ENCODE measurements at places on chromosomes 4 and X.

DNA sequence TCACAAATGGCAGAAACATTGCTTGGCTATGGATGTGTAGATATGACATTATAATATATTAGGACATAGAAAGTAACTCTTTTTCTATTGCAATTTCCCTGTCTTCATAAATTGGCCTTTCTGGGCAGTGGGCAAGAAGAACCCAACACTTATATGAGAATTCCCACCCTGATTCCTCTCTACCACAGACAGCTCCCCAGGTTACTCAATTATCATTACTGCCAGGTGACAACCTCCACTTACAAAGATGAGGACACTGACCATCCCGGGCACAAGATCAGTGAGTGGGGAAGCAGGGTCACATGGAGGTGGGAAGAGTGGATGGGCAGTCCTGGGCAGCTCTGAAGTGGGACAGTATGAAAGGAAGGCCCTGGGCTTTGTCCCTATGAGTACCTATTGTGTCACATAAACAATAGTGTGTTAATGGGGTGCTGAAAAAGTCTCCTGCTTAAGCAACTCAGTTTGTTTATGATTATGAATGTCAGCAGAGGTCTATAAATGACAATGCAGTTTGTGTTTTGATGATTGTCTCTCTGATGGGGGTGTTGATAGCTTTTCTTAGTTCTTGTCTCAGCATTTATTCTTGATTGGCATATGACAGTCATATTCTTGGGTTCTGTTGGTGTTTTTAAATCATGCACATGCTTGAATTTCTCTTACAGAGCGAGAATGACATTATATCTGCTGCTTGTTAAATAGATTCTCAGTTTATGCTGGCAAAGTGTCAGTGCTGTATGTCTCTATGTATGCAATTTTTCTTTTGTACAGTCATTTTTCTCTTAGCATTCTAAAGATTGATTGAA lies 99.9 kb downstream of the SLIT2 start:
- no peak for DNase-seq

- DNase-seq, result no peak
Observed at GRCh38 chr4:72215198-72215597, 183.4 kb downstream of the NPFFR2 start.

- no peak for DNase-seq
Observed at GRCh38 chr4:82754513-82755165, 44.0 kb downstream of the SCD5 start.

DNA sequence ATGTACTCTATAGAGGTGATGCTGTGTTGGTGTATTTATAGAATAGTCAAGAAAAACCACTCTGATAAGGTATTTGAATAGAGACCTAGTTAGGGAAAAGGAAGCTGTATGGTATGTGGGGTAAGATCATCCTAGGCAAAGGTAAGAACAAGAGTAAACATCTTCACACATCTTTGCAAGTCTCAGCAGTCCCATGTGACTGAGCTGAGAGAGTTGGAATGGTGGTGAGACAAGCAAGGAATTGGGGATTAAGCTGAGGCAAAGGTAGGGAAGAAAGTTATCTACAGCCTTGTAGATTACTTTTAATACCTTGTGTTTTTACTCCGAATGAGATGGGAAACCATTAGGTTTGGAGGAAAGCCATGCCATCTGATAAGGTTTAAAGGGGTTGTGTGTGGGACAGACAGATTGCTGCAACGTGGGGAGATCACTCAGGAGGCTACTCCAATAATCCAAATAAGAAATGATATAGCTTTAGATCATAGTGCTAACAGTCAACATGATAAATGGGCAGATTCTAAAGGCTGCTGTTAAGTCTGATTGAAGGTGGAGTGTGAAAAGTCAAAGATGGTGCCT lies 31.7 kb upstream of the MANBA start:
- no peak for DNase-seq

- no peak for DNase-seq
Observed at GRCh38 chr4:100083289-100083688, 107.0 kb downstream of the DDIT4L start.

- no peak for DNase-seq
Observed at GRCh38 chr4:41573502-41574001, 35.6 kb downstream of the LIMCH1 start.

DNA sequence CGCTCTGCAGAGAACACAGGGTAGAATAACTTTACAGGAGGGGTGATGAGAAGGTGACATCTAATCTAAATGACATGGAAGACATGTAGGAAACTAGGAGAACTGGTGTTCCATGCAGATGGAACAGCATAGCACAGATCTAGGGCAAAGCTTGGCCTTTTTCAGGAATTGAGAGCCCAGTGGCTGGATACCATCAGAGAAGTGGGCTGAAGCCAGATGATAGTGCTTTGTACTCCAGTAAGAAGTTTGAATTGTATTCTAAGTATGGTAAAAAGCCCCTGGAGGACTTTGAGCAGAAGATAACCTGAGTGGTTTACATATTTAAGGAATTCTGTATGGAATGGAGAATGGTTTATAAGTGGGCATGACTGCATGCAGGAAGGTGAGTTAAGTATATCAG lies 32.8 kb downstream of the ENOPH1 start:
- DNase-seq, result no peak

GRCh38 chr4:95548738-95549245 lies at the start of gene UNC5C:
Gene UNC5C (minus strand): TSS chr4:95548973.
- no peak for DNase-seq

DNA sequence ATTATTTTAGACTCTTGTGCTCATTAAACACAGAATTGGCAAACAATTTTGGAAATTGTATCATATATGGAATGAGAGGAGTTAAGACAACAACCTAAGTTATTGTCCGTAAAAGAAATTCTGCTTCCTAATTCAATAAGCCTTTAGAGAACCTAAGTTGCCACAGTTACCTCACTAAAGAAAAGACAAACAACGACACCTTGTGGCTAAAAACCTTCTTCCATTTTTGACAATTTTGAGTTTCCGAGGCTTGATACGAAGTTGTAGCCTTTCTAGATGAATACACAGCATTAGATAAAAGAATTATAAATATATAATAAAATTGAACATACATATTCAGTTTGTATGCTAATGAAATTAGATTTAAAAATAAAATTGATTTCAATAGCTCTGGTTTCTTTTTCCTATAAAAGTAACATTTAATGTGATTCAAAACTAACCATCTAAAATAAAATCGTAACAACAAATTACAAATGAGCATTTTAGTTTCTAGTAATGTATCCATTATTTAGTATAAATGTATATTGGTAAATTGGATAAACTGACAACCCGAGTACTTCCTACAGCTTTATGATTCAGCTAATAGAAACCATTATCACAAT lies 275.1 kb downstream of the GPM6A start:
- no peak for DNase-seq

DNA sequence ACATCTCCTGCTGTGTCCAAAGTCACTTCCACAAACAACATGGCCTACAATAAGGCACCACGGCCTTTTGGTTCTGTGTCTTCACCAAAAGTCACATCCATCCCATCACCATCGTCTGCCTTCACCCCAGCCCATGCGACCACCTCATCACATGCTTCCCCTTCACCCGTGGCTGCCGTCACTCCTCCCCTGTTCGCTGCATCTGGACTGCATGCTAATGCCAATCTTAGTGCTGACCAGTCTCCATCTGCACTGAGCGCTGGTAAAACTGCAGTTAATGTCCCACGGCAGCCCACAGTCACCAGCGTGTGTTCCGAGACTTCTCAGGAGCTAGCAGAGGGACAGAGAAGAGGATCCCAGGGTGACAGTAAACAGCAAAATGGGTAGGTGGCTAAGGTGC lies 123.9 kb downstream of the PDLIM5 start:
- DNase-seq, result no peak

DNA sequence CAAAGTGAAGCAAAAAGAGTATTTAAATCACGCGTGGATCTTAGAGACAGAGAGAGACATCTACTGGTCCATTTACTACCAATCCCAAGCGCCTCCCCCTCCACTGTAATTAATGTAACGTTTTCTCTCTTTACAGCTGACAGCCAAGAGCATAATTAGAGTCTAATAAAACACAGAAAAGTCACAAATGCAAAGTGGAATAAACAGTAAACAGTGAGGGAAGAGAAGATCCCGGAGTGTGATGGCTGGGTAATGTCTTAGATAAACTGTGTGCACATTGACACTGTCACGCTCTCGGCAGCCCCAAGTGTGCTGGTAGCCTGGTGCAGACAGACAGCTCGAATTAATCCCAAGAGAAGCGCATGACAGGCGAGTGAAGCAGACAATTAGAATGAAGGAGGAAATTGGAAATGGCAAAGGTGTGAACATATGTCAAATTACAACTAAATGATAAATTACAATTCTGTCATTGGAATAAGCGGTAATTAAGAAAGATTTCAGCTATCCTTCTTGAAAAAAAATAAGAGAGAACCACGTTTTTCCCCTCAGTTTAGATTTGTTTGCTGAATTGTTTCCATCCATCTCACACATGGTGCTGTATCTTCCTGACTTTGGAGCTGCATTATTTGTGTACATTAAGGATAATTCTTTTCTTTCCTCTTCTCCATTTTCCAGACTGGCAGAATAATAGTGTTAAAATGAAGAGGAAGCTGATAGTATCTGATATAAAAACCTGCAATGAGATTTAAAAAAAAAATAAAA lies 100.1 kb downstream of the CXXC4 start:
- DNase-seq, result no peak

DNA sequence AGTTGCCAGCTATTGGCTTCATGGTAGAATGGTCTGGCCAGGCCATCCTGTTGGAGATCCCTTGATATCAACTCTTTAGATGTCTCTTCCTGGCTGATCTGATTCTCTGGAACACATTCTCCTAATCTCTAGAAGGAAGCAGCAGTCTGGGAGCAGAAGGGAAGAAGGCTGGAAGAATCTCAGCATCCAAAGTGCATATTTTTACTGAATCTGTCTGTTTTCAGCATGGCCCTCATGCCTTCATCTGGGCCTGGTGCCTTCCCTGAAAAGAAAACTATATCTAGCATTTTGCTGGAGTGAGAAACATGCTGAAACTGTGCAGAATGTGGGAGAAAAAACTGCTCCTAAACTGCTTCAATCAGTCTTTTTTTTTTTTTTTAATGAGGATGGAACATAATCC lies 148.7 kb downstream of the REPS2 start:
- DNase-seq, result no peak

- peak; percentile 77 for DNase-seq
Observed at GRCh38 chrX:72126539-72127140, 5.1 kb downstream of the RTL5 start.

- DNase-seq, result no peak
Observed at GRCh38 chrX:68084765-68085164, 348.5 kb downstream of the OPHN1 start.

DNA sequence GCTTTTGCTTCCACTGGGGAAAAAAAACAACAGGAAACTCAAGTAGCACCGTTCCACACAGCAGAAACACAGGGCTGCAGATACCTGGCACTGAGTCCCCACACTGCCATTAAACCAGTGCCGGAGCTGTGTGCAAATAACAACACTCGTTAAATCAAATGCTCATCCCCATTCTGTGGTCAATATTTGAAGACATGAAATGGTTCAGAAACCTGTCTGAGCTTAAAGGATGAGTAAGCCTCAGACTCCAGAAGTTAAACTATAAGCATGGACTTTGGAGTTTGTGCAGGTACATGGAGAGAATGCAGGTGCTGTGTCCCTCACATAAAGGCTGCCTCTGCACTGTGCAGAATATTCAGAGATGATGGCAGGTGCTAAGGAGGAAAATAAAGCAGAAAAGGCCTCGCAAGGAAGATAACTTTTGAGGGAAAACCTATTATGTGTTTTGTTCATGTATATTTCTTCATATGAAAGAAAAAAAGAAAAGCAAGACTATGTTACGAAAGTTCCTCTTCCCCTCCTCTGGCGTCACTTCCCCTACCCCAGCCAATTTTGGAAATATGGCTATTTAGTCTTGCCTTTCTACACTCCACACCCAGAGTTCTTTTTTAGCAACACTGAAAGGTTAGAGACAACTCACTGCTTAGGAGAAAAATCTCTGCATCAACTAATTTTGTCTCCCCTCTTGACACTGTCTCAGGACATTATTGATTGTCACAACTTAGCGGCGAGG lies 4.6 kb downstream of the MPP1 start:
- no peak for DNase-seq

GRCh38 chr4:39820186-39820585 lies 122.2 kb downstream of the UBE2K start:
- no peak for DNase-seq

DNA sequence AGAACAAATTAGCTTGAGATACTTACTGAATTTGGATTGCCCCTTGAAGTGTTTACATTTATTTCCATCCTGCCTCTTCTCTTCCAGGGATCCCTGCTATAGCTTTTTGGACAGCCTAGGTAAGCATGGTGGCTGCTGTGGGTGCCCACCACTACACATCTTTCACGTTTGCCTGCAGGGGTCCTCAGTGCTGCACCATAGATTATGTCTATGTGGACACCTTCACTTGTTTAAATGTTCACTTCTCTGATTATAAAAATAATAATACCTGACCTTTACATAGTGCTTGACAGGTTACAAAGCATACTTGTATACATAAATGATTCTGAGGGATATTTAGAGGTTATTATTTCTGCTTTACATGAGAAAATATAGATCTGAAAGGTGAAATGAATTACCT lies 67.9 kb upstream of the SLC4A4 start:
- DNase-seq, result peak; percentile 10

DNA sequence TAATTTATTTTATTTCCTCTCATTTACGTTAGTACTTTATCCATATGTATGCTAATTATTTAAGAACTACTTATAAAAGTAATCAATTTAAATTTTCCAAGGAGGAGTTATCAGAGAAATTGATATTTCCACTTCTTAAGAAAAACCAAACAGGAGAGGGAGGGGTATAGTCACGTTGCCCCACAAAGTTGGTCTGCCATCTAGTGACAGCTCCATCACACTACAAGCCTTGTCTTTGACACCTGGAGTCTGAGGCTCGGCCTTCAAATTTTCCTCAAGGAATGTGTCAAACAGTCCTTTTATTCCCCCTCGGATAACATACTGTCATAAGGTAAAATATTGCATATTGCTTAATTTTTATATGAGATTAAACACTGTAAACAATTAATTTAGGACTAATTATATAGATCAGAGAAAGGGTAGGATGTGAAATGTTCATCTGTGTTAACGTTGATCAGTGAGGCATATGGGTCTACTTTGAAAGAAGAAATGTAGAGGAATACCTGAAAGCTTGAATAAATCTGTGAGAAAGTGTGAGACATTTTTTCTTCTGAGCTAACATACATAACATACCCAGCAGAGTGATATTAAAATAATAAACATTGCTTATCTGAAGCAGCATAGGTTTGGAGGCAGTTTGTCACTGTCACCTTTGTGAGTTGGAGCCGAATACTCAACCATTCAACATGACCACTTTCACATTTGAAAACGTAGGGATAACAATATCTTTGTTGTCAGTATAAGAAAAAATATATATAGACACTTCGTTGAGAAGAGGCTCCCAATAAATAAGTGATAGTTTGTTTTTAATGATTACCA lies 114.4 kb downstream of the GLRA3 start:
- no peak for DNase-seq

DNA sequence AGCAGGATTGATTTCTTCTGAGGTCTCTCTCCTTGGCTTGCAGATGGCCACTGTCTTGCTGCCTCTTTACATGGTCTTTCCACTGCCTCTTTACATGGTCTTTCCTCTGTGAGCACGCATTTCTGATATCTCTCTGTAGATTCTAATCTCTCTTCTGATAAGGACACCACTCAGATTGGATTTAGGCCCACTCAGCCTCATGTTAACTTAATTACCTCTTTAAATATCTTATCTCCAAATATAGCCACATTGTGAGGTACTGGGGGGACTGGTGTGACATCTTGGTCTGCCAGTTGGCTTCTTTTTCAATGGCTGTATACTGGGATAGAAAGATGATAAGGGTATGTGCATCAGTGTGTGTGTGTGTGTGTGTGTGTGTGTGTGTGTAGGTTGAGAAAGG lies 153.7 kb downstream of the AWAT2 start:
- DNase-seq, result no peak

GRCh38 chr4:57442831-57443291 lies 332.7 kb upstream of the IGFBP7 start:
- no peak for DNase-seq

All from naive thymus-derived CD8-positive, alpha-beta T cell (primary cell).